RWPE2 (cell line): ENCODE measurements at places on chromosomes 12 and 14.

- no peak for DNase-seq
Observed at GRCh38 chr12:112759786-112760185, 31.8 kb upstream of the RPH3A start.

DNA sequence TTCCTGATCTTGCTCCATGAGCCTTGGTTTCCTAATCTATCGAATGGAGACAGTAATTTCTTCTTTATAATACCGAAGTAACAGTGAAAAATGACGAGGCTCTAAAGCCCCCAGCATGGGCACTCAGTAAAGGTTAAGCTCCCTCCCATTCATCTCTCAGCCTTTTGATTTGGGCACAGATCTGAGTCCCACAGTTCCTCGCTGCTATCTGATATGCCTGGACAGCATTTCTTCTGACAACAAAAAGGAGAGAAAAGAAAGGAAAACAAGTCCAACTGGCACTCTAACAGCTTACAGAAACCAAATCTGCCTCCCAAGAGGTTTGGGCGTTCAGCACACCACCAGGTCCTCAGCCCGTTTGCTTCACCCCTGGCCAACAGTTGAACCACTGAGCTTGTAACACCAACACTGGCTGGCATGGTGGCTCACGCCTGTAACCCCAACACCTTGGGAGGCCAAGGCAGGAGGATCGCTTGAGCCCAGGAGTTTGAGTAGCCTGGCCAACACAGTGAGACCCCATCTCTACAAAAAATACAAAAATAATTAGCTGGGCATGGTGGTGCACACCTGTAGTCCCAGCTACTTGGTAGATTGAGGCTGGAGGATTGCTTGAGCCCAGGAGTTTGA, 19.5 kb downstream of the CCDC88C start:
- DNase-seq, result no peak

- DNase-seq, result no peak
Observed at GRCh38 chr14:77844802-77845201, 44.9 kb downstream of the ADCK1 start.

- DNase-seq, result no peak
Observed at GRCh38 chr12:61939977-61940376, 320.2 kb upstream of the USP15 start.

DNA sequence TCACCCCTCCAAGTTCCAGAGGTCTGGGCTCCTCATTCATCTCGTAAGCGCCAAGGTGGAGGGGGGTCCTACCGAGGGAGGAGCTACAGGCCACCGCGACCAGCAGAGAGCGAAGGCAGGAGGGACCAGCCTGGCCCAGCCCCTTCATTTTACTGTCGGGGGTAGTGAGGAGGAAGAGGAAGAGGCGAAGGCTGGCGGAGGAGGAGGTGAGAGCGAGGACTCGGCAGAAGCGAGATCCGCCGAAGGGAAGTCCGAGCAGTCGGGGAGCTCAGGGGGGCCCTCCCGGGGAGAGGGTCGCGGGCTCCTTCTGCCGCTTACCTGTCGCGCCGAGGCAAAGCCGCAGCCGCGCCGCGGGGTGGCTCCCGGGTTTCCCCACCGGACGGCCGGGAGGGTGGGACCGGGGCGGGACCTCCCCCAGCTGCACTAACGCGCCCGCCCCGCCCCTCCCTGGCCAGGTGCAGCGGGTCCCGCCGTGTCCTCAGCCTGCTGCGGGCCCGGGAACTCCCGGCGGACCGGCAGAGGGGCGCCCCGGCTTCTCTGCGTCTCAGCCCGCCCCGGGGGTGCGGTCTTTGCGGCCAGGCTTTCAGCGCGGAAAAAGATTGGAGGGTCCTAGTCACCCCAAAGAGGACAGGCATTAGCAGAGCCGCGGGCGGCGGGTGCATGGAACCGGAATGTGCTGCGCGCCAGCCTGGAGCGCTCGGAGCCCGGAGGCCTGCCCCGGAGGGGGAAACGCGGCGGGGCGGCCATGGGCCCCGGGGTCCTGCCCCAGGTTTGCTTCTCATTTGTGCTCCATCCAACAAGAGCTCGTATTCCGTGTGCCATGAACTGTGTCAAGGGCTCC, at the start of gene GALNT6:
TSS of gene GALNT6 (minus strand) at position 124 of the 841 bp plus-strand sequence. CDS start 11,625 bp downstream, outside the sequence.
- no peak for DNase-seq

DNA sequence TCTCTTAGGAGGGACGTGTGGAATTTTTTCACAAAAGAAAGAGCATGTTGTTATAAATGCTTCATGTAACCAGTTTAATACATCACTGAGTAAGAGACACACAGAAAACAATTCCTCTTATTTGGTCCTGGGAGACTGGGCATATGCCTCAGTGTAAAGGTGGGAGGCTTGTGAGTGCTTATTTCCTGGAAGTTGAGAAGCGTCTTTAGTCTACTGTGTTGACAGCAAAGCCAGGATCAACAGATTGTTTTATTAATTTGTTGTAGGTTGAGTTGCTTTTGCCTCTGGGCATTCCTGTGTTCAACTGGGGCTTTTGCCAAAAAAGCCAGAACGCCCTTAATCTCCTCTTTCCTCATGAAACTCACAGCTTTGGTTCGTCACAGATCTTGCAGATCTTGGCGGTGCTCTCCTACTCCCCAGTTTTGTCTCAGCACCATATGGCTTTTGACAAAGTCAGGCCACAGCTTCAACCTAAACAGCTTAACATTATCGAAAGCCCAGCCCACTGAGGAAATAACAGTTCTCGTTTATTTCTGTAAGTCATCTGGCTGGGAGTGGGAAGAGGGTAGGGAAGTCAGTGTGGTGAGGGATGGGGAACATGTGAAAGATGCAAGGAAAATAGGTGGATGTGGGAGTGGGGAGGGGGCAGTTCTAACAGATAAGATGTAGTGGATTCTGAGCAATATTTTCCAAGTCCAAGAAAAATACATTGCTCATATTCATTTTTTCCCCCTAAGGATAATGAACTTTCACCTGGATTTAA, 227.2 kb downstream of the DACT1 start:
- no peak for DNase-seq

GRCh38 chr12:65343801-65344200, 65.3 kb downstream of the MSRB3 start:
- no peak for DNase-seq

DNA sequence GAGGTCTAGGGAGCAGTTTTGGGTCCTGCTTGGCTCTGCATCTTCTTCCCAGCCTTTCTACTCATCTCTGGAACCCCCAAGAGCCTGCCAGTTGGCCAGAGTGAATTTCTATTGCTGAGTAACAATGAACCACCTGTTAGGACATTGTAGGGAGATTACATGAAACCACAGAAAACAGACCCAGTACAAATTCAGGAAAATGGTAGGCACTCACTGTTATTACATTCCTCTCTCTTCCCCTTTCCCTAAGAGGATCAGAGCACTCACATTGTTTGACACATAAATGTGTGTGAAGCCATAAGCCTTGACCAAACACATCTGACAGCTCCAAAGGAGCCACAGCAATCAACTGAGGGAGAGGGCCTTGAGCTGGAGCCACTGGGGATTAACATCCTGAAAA, 216.1 kb downstream of the TMEM132D start:
- DNase-seq, result no peak

DNA sequence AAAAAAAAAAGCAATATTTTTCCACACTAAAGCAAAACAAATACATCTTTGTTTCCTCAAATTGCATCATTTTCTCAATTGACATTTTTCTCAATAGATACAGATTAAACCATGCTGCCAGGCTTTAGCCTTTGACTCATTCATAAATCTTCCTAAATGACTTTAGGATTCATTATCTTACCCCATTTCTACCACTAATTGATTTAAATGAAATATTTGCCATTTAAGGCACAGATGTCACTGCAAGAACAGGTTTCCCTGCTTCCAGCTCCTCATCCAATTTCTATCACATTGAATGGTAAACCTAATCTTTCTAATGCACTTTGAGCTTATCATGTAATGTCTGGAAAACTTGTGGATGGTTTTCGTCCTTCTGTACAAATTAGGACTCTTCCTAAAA, 298.7 kb downstream of the RPL10L start:
- DNase-seq, result no peak

- no peak for DNase-seq
Observed at GRCh38 chr14:21026988-21027315, 2.1 kb upstream of the NDRG2 start.

GRCh38 chr12:55693323-55694187, 14.1 kb downstream of the ITGA7 start:
- DNase-seq, result no peak
